ENCODE measurements at places on chromosomes 7 and 10. TPM values are rescaled to one million over a fixed set of nuclear protein-coding genes. Genes with fewer than 3 reads are reported as not detected.

IGF2BP3 gene
- 26.8 TPM for total RNA-seq

SP8 gene
- not detected for total RNA-seq

UPP1 gene
- 0.71 TPM for total RNA-seq

MMD2 gene
- total RNA-seq = not detected

MYOF gene
- total RNA-seq = 37.6 TPM

PVRIG gene
- 0.13 TPM for total RNA-seq

- H3K27ac ChIP-seq = peak overlapping the region; percentile 71
- DNase-seq = peak; percentile 95
- no peak overlapping the region for H3K4me3 ChIP-seq
- peaks cover 23% of the 10 kb centered on the region for H3K4me1 ChIP-seq
- H3K27me3 ChIP-seq = peaks cover 3% of the 10 kb centered on the region
- no peaks in the 10 kb centered on the region for H3K36me3 ChIP-seq
Measured at GRCh38 chr10:29820890-29821461, 186.2 kb upstream of the SVIL start.

DNA sequence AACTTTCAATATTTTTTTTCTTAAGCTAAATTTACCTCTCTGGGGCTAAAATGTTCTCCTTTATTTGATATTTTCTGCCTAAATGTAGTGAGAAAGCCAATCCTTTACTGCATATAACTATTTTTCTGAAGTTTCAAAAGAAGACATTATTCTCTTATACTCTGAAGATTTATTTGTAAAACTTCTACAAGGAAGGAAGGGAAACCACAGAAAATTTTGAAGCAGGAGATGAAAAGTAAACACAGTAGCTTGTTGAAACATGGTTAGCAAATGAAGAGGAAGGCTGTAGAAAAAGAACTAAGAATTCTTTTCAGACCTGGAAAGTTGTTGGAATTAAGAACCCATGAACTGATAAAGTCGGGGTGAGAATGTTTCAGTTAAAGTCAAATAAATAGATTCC, 330.3 kb downstream of the HGF start:
- DNase-seq = no peak
- no peaks in the 10 kb centered on the region for H3K4me1 ChIP-seq
- no peaks in the 10 kb centered on the region for H3K36me3 ChIP-seq
- H3K27ac ChIP-seq = no peak overlapping the region
- no peak overlapping the region for H3K4me3 ChIP-seq
- no peaks in the 10 kb centered on the region for H3K27me3 ChIP-seq

- no peaks in the 10 kb centered on the region for H3K27me3 ChIP-seq
- no peaks in the 10 kb centered on the region for H3K36me3 ChIP-seq
- no peak overlapping the region for H3K4me3 ChIP-seq
- DNase-seq = no peak
- no peak overlapping the region for H3K27ac ChIP-seq
Measured at GRCh38 chr10:25130906-25131305, 43.9 kb upstream of the GPR158 start.

- no peaks in the 10 kb centered on the region for H3K4me1 ChIP-seq
- DNase-seq = no peak
- no peak overlapping the region for H3K4me3 ChIP-seq
- H3K27ac ChIP-seq = no peak overlapping the region
- H3K27me3 ChIP-seq = no peaks in the 10 kb centered on the region
Measured at GRCh38 chr7:83289419-83289993, 126.8 kb upstream of the PCLO start.

- peaks cover 27% of the 10 kb centered on the region for H3K4me1 ChIP-seq
- no peak overlapping the region for H3K27ac ChIP-seq
- no peak for DNase-seq
- no peaks in the 10 kb centered on the region for H3K36me3 ChIP-seq
- peaks cover 3% of the 10 kb centered on the region for H3K27me3 ChIP-seq
Measured at GRCh38 chr10:119024882-119025281, 4.6 kb upstream of the NANOS1 start.

GRCh38 chr7:86863452-86863851, 196.0 kb downstream of the ELAPOR2 start:
- no peak overlapping the region for H3K27ac ChIP-seq
- no peak overlapping the region for H3K4me3 ChIP-seq
- H3K27me3 ChIP-seq = no peaks in the 10 kb centered on the region
- H3K36me3 ChIP-seq = no peaks in the 10 kb centered on the region
- DNase-seq = no peak

GRCh38 chr10:61801484-61801883, 100.0 kb upstream of the ARID5B start:
- H3K27ac ChIP-seq = no peak overlapping the region
- H3K4me1 ChIP-seq = no peaks in the 10 kb centered on the region
- H3K27me3 ChIP-seq = no peaks in the 10 kb centered on the region
- no peaks in the 10 kb centered on the region for H3K36me3 ChIP-seq
- DNase-seq = no peak
- H3K4me3 ChIP-seq = no peak overlapping the region

GRCh38 chr7:122311734-122312450, 7.3 kb upstream of the FEZF1 start:
- H3K36me3 ChIP-seq = no peaks in the 10 kb centered on the region
- H3K4me1 ChIP-seq = peaks cover 19% of the 10 kb centered on the region
- H3K27ac ChIP-seq = no peak overlapping the region
- DNase-seq = no peak
- H3K4me3 ChIP-seq = no peak overlapping the region

GRCh38 chr7:117630907-117631564, 151.2 kb downstream of the CFTR start:
- no peaks in the 10 kb centered on the region for H3K36me3 ChIP-seq
- H3K27me3 ChIP-seq = no peaks in the 10 kb centered on the region
- no peaks in the 10 kb centered on the region for H3K4me1 ChIP-seq
- no peak overlapping the region for H3K4me3 ChIP-seq

GRCh38 chr7:146655928-146656797, 539.6 kb downstream of the CNTNAP2 start:
- H3K4me3 ChIP-seq = no peak overlapping the region
- H3K36me3 ChIP-seq = no peaks in the 10 kb centered on the region
- no peaks in the 10 kb centered on the region for H3K27me3 ChIP-seq

GRCh38 chr10:125284875-125285597, 124.7 kb upstream of the CTBP2 start:
- H3K27me3 ChIP-seq = peaks cover 14% of the 10 kb centered on the region
- H3K4me1 ChIP-seq = no peaks in the 10 kb centered on the region
- DNase-seq = no peak
- no peak overlapping the region for H3K4me3 ChIP-seq

DNA sequence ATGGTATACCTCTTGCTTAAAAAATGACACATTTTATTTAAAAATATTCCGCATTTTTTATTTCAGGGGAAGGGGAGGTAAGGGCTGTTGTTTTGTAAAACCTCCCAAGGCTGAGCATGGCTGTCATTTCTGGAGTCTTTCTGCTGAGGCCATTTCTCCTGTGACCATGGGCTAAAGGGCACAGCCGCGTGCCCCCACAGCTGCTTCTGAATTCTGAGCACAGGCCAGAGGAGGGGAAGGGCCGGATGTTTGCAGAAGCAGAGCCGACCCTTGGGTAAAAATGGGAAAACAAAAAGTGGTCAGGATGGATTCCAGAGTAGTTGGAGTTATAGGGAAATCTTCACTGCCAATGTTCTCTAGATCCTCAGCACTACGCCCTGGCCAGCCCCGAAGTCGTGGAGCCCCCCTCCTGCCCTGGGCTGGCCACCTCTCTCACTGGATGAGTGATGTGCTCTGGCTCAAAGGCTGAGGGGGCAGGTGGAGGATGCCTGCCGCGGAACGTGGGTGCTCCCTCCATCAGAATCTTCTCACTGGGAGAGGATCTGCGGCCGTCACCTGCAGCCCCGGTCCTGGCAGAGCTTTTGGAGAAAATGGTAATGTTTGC, 131.3 kb upstream of the ZEB1 start:
- no peaks in the 10 kb centered on the region for H3K36me3 ChIP-seq
- H3K27me3 ChIP-seq = no peaks in the 10 kb centered on the region
- H3K4me1 ChIP-seq = peaks cover 11% of the 10 kb centered on the region
- peak overlapping the region; percentile 9 for H3K27ac ChIP-seq

DNA sequence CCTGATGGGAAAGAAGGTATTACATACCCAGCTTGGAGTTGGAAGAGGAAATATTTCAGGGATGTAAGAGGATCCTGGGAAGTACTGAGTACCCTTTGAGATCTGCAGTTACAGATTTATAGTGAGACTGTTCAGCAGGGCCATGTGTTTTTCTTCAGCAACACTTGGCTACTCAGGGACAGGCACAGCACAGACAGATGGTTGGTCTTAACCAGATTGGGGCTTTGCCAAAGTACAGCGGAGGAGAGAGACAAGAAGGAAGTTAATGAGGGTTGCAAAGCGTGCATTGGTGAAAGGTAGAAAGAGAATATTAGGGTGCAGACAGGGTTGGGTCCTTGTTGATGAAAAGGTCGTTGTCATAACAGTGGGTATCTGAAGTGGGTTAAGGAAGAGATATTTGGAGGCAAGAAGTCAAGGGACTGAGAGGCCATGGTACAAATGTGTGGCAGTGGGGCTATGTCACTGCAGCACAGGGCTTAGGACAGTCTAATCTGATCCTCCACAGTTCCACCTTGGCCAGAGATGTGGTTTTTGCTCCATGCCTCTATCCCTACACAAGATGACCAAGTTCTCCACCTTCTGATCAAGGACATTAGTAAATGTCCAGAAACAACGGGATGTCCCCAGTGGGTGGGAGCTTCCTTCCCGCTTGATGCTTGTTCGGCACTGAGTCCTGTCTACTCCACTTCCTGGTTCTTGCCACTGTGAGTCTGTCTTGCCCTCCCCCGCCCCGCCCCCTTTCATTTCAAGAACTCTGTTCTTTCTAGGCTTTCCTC, 18.9 kb upstream of the DNAJC1 start:
- H3K36me3 ChIP-seq = no peaks in the 10 kb centered on the region
- peak; percentile 23 for DNase-seq
- H3K27ac ChIP-seq = no peak overlapping the region
- no peak overlapping the region for H3K4me3 ChIP-seq
- H3K4me1 ChIP-seq = no peaks in the 10 kb centered on the region

DNA sequence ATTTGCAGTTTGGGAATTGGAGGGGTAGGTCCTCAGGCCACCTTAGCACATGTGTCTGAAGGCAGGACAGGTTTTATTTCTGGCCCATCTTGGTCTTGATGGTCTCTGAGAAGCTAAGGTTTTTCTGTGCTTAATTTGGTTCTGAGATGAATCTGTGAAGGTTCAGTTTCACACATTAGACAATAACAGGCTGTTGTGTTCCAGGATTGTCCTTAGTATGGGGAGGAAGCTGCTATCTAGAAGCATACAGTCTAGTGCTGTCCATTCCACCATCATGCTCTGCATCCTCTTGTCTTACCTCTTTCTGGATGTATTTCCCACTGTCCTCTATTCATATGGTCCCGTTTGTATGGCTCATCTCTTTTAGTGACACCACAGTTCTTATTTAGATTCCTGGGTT, 7.1 kb downstream of the UBE2D1 start:
- no peaks in the 10 kb centered on the region for H3K36me3 ChIP-seq
- H3K27me3 ChIP-seq = no peaks in the 10 kb centered on the region
- no peaks in the 10 kb centered on the region for H3K4me1 ChIP-seq
- DNase-seq = no peak

GRCh38 chr10:94042001-94042833, 48.5 kb downstream of the PLCE1 start:
- H3K4me1 ChIP-seq = peaks cover 26% of the 10 kb centered on the region
- H3K4me3 ChIP-seq = no peak overlapping the region
- peak overlapping the region; percentile 23 for H3K27ac ChIP-seq
- peaks cover 8% of the 10 kb centered on the region for H3K36me3 ChIP-seq
- DNase-seq = peak; percentile 93

GRCh38 chr10:36766940-36767339, 358.5 kb upstream of the ANKRD30A start:
- H3K27ac ChIP-seq = no peak overlapping the region
- H3K4me1 ChIP-seq = no peaks in the 10 kb centered on the region
- DNase-seq = no peak
- no peaks in the 10 kb centered on the region for H3K27me3 ChIP-seq
- no peak overlapping the region for H3K4me3 ChIP-seq
- H3K36me3 ChIP-seq = no peaks in the 10 kb centered on the region

GRCh38 chr10:105540381-105540780, 899.3 kb downstream of the SORCS3 start:
- H3K36me3 ChIP-seq = no peaks in the 10 kb centered on the region
- no peaks in the 10 kb centered on the region for H3K4me1 ChIP-seq

GRCh38 chr7:36904802-36905201, 180.5 kb upstream of the AOAH start:
- peaks cover 7% of the 10 kb centered on the region for H3K4me1 ChIP-seq
- no peaks in the 10 kb centered on the region for H3K36me3 ChIP-seq
- no peak overlapping the region for H3K27ac ChIP-seq
- H3K27me3 ChIP-seq = no peaks in the 10 kb centered on the region

- no peaks in the 10 kb centered on the region for H3K27me3 ChIP-seq
- H3K36me3 ChIP-seq = peaks cover 2% of the 10 kb centered on the region
- no peak overlapping the region for H3K27ac ChIP-seq
- no peak for DNase-seq
- no peak overlapping the region for H3K4me3 ChIP-seq
Measured at GRCh38 chr10:600234-600633, 89.2 kb downstream of the DIP2C start.

GRCh38 chr10:110162741-110163145, 44.7 kb upstream of the MXI1 start:
- H3K27ac ChIP-seq = no peak overlapping the region
- no peak for DNase-seq
- no peaks in the 10 kb centered on the region for H3K4me1 ChIP-seq

DNA sequence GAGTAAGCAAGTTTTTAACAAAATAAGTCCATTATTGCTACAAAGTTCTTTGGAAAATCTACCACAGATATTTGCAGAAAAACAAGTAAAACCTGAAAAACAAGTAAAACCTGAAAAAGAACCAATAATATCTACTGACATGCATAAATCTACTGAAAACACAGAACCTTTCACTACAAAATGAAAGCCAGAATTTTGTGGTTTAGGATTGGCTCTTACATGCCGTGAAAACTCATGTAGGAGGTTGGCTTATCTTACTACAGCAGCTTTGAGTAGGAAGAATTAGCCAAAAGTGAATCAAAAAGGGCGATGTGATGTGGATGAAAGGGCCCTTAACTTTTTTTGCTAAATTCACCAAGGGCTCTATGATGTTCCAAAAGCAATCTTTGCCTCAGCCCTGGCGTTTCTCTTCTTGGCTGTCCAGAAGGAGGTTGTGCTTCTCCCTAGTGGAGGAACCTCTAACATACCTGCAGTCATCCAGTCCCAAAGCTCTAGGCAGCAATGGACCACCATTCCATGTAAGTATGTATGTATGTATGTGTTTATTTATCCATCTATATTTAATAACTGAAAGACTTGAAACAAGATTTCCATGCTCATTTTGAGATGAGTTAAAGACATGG, 93.5 kb upstream of the ZNF804B start:
- H3K4me3 ChIP-seq = no peak overlapping the region
- no peaks in the 10 kb centered on the region for H3K27me3 ChIP-seq
- H3K36me3 ChIP-seq = no peaks in the 10 kb centered on the region
- no peaks in the 10 kb centered on the region for H3K4me1 ChIP-seq

- H3K36me3 ChIP-seq = no peaks in the 10 kb centered on the region
- H3K4me1 ChIP-seq = no peaks in the 10 kb centered on the region
- peak; percentile 40 for DNase-seq
- no peak overlapping the region for H3K27ac ChIP-seq
- H3K27me3 ChIP-seq = no peaks in the 10 kb centered on the region
- no peak overlapping the region for H3K4me3 ChIP-seq
Measured at GRCh38 chr10:63919575-63920279, 398.5 kb downstream of the REEP3 start.

GRCh38 chr10:10438335-10439100, 579.2 kb upstream of the CELF2 start:
- H3K4me3 ChIP-seq = no peak overlapping the region
